ENCODE measurements at places on chromosomes 3 and 15.

- no peak for DNase-seq
Measured at GRCh38 chr3:141064255-141064926, 13.2 kb downstream of the SPSB4 start.

GRCh38 chr3:32946973-32947788 lies 4.3 kb upstream of the CCR4 start:
- DNase-seq, result no peak

DNA sequence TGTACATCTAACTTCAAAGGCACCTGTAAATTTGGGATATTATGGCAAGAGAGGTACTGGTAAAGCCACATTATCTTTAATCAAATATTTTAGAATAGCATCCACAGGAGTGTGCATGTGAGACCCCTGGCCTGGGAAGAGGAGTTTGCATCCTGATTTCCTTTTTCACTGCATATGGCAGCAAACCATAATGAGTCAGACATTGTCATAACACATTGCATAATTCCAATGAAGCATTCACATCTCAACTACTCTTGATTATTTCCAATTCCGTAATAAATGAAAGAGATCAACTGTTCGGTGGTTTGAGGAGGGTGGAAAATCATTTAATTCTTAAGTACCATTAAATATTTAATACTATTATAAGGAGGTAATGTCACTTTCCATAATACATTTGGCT lies 215.0 kb downstream of the MECOM start:
- no peak for DNase-seq

DNA sequence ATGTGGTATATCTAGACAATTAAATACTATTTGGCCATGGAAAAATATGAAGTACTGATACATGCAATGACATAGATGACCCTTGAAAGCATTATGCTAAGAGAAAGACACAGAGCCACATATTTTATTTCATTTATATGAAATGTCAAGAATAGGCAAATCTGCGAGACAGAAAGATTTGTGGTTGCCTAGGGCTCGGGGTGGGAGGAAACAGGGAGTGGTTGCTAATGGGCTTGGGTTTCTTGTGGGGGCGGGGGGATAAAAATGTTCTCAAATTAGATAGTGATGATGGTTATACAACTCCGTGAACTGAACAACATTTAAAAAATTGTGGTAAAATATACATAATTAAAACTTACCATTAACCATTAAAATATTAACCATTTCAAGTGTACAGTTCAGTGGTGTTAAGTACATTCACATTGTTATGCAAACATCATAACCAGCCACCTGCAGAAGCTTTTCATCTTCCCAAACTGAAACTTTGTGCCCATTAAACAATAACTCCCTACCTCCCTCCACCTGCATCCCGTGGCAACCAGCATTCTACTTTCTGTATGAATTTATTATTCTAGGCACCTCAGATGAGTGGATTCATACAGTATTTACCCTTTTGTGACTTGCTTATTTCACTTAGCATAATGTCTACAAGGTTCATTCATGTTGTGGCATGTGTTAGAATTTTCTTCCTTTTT lies 24.3 kb upstream of the ANP32A start:
- DNase-seq, result no peak

DNA sequence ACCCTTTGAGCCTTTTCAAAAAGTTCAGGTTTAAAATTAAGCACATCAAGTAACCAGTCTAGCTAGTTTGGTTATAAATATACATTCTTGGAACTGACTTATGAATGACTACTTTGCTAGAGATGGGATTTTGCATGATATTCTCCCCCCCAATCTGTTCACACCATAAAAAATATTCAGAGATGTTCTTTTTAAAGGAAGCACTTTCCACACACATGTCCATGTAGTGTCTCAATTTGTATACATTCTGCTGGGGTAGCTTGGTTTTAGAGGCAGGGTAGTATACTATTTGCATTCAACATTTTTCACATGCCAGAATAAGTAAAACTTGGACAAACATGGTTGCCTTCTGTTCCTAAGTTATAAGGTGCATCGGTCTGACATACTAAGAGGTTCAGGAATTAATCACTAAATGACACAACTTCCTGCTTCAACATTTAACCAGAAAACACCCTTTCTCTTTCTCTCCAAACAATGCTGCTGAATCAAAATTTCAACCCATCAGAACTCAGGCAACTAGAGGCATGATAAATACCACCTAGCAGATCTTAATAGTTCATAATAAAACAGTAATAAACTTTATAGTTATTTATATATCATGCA lies 57.0 kb downstream of the SUMF1 start:
- DNase-seq, result no peak

GRCh38 chr3:73046195-73046594 lies 15.3 kb upstream of the EBLN2 start:
- no peak for DNase-seq

GRCh38 chr3:123104550-123104949 lies 37.7 kb downstream of the PDIA5 start:
- no peak for DNase-seq

GRCh38 chr15:59388670-59389069 lies 16.0 kb upstream of the MYO1E start:
- DNase-seq, result no peak

- DNase-seq, result no peak
Measured at GRCh38 chr15:51085764-51086163, 8.9 kb downstream of the TNFAIP8L3 start.

DNA sequence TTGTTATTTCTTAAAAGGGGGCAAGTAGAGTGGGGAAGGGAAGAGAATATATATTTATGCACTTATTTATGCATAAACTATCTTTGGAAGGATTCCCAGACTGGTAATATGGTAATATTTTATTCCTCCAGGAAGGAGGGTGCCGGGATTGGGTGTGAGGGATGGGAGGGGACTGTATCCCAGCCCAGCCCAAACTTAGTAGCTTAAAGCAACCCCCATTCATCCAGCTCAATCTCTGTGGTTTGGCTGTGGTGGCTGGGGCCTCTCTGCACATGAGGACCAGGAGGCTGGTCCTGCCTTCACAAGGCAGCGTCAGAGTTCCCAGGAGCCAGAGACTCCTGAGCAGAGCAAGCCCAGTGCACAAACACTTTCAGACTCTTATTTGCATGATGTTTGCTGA lies 48.4 kb downstream of the CCNL1 start:
- DNase-seq, result no peak

GRCh38 chr3:70392227-70392626 lies 79.8 kb upstream of the MDFIC2 start:
- no peak for DNase-seq

GRCh38 chr3:156837115-156837514 lies 11.0 kb downstream of the LEKR1 start:
- DNase-seq, result no peak

DNA sequence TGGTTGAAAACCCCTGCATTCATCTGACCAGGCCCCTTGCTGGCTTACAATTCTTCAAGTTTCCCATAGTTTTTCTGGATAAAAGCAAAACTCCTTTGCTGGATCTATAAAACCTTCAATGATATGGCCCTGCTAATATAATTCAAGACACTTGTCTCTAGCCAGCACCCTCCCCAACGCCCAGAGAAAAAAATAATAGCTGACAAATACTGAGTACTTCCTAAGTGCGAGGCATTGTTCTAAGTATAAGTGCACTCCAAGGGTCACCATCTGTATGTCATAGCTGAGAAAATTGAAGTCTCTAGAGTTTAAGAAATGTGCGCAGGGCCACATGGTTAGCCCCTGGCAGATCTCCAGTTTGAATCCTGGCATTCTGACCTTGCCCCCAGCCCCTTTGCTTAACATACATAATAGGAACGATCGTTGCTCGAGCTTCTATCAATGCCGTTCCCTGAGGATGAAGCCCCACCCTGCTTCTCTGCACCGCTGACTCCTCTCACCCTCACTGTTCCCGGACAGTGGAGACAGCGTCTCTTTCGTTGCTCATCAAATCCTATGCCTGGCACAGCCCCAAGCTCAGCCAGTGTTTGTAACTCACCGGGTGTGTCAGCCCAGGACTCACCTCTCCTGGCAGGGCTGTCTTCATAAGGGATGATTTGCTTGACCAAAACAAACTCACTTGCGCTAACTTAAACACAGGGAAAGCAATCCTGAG lies 377.1 kb upstream of the PROK2 start:
- DNase-seq, result no peak

DNA sequence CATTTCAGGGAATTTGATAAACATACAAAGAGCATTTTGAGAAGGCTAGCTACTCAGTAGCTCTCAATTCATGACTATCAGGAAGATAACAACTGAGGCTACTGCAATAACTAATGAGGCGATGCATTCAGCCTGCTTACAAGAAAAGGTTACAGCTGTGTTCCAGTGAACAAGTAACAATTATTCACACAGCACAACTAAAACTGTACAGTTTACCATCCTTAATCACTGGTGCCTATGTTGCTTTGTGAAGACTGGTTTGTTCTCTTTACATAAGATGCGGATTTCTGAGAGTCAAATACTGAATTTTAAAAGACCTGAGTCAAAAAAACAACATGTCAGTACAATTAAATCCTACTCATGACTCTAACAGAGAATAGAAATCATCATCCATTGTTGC lies 526.3 kb downstream of the OTOL1 start:
- DNase-seq, result no peak

DNA sequence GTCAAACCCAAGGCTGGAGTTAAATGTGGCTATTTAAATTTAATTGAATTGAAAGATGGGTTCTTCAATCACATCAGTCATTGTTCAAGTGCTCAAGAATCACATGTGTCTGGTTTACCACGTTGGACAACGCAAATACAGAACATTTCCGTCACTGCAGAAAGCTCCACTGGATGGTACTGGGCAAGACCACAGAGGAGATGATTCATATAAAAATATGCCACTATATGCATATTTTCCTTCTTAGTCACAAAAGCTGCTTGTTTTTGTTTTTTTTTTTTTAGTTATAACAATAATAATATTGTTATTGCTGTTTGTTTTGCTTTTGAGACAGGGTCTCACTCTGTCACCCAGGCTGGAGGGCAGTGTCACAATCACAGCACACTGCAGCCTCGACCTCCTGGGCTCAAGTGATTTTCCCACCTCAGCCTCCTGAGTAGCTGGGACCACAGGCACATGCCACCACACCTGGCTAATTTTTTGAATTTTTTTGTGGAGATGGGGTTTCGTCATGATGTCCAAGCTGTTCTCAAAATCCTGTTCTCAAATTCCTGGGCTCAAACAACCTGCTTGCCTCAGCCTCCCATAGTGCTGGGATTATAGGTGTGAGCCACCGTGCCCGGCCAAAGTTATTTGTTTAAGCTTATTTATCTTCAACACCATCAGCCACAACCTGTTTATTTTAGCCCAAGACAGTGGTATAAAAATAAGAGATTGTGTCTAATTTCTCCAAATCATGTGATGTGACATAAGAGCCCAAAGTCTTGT lies 19.4 kb downstream of the RTP3 start:
- no peak for DNase-seq

- DNase-seq, result no peak
Measured at GRCh38 chr3:193868590-193868989, 267.4 kb upstream of the HES1 start.

DNA sequence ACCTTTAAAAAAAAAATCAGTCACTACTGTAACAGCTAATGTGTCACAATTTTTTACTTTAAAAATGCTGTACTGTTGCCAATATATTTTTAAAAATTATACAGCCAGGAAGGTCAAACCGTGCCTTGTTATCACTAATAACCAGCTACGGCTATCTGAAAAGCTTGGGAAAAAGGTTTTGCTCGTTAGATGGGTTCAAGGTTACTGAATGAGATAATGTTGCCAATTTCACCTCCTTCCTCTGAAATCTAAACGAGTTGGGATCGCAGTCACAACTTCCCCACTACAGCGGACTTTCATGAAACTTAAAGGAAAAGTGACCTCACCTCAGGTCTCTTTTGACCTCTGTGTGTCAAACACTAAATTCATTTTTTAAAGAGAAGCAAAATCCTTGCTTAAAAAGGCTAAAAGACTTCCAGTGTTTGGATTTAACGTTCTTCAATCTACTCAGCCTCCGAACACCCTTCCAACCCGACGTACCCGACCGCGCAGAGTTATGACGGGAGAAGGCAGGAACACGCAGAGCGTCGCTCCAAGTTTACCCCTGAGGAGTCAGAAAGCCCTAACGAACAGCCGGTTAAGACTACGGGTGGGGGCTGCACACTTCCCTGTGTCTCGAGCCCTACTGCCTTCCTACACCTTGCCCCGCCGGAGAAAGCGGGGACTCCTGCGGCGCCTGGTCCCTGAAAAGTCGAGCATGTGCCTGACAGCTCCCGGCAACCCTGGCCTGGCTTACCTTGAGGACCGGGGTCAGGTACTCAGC lies 860 bp downstream of the ATG3 start:
- DNase-seq, result peak; percentile 56

GRCh38 chr3:115652738-115653137 lies 29.4 kb downstream of the GAP43 start:
- DNase-seq, result peak; percentile 57

GRCh38 chr3:3855056-3855455 lies 55.8 kb downstream of the LRRN1 start:
- no peak for DNase-seq

DNA sequence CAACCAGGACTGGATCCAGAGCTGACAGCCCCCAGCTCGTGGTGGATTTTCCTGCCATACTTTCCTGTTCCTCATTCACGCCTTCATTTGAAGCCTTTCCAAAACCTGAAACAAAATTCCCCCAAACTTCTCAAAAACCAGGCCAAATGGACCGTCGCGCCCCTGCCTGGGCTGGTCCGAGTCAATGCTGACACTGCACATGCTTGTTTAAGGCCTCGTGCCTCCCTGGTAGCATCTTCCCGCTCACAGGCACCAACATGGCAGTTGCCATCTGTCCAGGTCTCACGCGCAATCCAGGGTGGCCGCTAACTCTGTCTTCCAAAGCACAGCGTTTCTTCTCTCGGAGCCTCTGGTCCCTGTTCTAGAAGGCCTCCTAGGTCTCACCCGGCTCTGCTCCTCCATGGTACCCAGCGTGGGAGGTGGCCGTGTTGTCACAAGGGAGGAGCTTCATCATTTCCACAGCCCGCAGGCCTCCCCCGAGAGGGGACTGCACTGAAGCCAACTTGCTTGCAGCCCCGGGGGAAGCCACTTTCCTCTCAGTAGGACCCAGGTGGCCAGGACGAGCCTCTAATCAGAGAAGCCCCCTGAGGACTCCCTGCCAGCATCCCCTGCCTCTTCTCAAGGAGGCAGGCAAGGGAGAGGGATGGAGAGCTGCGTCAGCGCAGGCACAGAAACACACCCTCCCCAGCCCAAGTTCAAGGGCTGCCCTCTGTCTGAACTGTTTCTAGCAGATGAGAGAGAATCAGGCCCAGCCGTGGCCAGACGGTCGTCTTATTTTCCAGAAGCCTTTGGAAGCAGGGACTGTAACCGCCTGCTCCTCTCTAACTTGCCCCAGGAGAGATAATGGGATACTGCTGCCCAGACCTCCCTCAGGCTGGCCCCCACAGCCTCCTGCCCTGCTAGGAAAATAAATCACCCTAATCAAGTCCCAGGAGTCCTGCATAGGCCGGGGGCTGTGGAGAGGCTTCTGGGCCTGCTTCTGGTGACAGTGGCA lies 152.8 kb upstream of the TLE3 start:
- DNase-seq, result no peak

GRCh38 chr15:32125595-32125994 lies 95.3 kb downstream of the CHRNA7 start:
- DNase-seq, result no peak

- DNase-seq, result no peak
Measured at GRCh38 chr15:39786447-39787056, 3.9 kb upstream of the FSIP1 start.

- no peak for DNase-seq
Measured at GRCh38 chr3:164235289-164236028, 842.8 kb downstream of the SI start.
